SJSA1 (cell line): ENCODE measurements at places on chromosomes 6 and 20. TPM values are rescaled to one million over a fixed set of nuclear protein-coding genes. Genes with fewer than 3 reads are reported as not detected.

DNA sequence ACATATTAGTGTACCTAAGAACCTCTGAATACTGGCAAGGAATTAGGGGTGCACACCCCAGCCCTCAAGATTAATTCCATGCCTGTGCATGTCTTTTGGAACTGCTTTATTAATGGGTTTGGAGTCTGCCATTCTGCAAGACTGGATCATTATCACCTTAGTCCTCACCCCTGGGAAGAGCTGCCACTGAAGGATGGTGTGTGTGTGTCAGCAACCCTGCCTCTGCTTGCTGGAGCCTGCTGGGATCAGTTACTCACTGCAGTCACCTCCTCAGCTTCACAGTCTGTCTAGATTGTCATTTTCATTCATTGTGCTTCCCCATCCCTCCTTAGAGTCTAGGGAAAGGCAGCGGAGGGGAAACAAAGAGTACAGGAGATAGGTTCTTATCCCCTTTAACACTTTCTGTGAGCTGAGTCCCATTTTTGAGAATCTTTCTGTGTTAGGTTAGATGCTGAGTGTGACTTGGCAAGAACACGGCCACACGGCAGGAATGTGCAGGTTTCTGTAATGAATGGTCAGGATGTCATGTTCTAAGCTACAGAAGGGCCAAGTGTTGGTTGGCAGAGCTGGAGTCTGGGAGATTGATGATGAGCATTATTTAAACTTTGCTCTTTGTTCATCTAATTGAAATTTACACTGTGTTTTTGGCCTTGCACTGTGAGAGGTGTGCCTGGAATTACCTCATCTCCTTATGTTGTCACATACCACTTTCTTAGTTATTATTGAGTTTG is 21.1 kb downstream of the GHRH start:
- DNase-seq = no peak
- peaks cover 84% of the 10 kb centered on the region for H3K36me3 ChIP-seq
- H3K27ac ChIP-seq = no peak overlapping the region
- H3K27me3 ChIP-seq = no peaks in the 10 kb centered on the region
- no peak overlapping the region for H3K4me3 ChIP-seq

- no peaks in the 10 kb centered on the region for H3K36me3 ChIP-seq
- peaks cover 3% of the 10 kb centered on the region; the same call in 1 of the 2 replicates for H3K27me3 ChIP-seq
- no peaks in the 10 kb centered on the region for H3K4me1 ChIP-seq
- no peak overlapping the region for H3K27ac ChIP-seq
Observed at GRCh38 chr20:25090492-25091429, 8.8 kb upstream of the VSX1 start.

DNA sequence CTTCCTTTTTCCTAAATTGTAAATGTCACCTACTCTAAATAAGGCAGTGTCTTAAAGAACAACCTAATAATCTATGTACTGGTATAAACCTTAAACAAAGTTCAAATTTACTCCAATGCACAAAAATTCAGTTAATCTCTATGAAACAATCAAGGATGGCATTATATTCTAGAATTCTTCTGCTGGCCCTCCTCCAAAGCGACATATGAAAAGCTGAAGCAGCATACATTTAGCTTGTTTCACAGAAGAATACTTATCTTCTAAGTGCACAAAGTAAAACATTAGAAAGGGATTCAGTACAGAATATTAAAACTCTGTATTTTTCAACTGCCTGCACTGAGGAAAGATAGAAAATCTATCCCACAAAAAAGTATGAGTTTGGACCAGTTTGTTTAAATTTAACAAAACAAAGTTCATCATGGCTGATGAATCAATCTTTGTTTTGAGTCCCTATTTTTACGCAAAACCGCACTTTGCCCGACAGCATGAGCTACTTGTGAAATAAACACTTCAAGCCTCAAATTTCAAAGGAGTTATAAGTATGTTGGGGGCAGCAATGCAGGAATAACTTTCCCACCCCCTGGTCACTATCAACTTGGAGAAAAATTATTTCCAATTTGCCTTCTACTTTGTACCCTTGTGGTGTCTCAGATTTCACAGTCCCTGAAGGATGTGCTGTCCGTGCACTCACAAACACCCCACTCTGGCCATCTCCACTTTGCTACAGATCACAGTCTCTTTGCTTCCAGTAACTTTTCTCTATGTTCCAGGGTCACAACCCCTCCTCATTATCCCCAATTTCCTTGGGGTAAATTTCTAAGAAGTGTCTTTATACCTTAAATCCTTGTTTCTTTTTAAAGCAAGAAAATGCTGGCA is 238.2 kb downstream of the PRKN start:
- no peak for DNase-seq
- H3K4me1 ChIP-seq = no peaks in the 10 kb centered on the region
- H3K4me3 ChIP-seq = no peak overlapping the region
- H3K27ac ChIP-seq = no peak overlapping the region

DNA sequence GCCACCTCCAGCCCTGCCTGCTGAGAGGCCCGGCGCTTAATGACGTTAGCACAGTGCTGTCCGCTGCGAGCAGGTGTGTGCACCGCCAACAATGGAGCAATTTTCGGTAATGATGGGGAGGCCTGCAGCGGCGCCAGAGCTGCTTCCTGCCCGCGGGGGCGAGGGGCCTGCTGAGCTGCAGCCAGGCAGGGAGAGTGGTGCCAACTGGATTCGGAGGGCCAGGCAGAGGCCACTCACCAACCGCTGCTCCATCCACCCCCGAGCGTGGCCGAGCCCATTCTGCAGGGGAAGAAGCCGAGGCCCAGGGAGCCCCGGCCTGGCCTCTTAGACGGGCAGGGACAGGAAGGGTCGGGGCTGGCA is 9.6 kb downstream of the HRH3 start:
- H3K27ac ChIP-seq = no peak overlapping the region
- no peak overlapping the region for H3K4me3 ChIP-seq
- H3K36me3 ChIP-seq = no peaks in the 10 kb centered on the region; the same call in 1 of the 2 replicates
- H3K27me3 ChIP-seq = peaks cover 47% of the 10 kb centered on the region

DNA sequence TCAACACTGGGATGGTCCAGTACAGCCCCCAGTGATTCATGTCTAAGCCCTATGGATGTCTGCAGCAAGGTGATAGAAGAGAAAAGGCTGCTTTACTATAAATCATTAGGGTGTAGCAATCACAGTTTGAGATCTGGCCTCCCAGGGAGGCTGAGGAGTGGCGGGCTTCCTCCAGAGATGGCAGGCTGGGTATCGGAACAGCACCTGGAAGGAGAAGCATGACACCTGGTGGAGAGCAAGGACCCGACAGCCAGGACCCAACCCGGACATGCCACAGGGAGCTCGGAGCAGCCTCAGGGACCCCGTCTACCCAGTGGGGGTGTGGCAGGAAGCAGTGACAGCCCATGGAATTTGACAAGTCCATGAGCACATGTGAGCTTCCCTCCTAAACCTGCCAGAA is 114.8 kb upstream of the CD93 start:
- peaks cover 6% of the 10 kb centered on the region for H3K4me1 ChIP-seq
- no peaks in the 10 kb centered on the region for H3K36me3 ChIP-seq
- H3K27ac ChIP-seq = no peak overlapping the region
- no peaks in the 10 kb centered on the region for H3K27me3 ChIP-seq

DNA sequence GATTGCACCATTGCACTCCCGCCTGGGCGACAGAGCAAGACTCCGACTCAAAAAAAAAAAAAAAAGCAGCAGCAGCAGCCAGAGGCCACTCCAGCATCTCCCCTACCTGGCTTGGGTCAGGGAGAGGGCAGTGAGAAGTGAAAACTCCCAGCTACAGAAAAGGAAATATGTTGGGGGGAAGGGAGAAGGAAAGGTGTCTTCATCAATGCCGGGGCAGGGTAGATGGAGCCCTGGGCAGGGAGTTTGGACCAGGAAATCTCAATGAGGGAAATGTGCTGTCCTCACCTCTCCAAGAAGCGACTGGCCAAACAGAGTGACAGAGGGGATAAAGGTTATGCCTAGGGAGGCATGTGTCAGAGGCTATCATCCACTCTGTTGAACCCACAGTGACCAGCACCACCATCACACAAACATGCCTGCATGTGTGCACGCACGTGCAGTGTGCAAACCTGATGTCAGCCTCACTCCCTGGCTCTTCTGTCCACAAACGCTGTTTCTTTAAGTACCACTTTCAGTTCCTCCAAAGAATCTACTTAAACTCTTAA is 887 bp upstream of the AIF1 start:
- H3K4me3 ChIP-seq = no peak overlapping the region
- H3K36me3 ChIP-seq = no peaks in the 10 kb centered on the region
- no peak overlapping the region for H3K27ac ChIP-seq
- no peaks in the 10 kb centered on the region for H3K27me3 ChIP-seq
- no peak for DNase-seq

- peaks cover 42% of the 10 kb centered on the region for H3K4me1 ChIP-seq
- H3K27me3 ChIP-seq = peaks cover 6% of the 10 kb centered on the region; the same call in 1 of the 2 replicates
- peaks cover 20% of the 10 kb centered on the region for H3K36me3 ChIP-seq
- no peak within 1 kb of the TSS for H3K27ac ChIP-seq
- peak; percentile 49 for DNase-seq
- peak within 1 kb of the TSS; percentile 61 for H3K4me3 ChIP-seq
Observed at GRCh38 chr20:63979557-63980316, at the start of gene SAMD10. Gene SAMD10 (minus strand): TSS chr20:63979642. CDS start chr20:63979467, 175 bp downstream.

- no peak overlapping the region for H3K27ac ChIP-seq
- no peaks in the 10 kb centered on the region for H3K36me3 ChIP-seq
- no peaks in the 10 kb centered on the region for H3K27me3 ChIP-seq
- no peak overlapping the region for H3K4me3 ChIP-seq
- peaks cover 16% of the 10 kb centered on the region for H3K4me1 ChIP-seq
Observed at GRCh38 chr6:3665608-3666007, 85.9 kb downstream of the PXDC1 start.

DNA sequence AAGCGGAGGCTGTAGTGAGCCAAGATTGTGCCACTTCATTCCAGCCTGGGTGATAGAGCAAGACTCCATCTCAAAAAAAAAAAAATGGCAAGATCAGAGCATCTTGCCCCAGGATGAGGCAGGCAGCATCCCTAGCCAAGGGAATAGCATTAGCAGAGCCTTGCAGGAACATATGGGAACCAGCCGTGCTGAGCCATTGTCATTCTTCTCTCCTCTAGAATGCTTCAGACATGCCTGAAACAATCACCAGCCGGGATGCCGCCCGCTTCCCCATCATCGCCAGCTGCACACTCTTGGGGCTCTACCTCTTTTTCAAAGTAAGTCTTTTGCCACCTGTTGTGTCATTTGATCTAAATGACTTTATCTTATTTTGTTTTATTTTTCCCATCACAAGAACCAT is 13.0 kb downstream of the HM13 start:
- H3K4me3 ChIP-seq = no peak overlapping the region
- H3K27me3 ChIP-seq = no peaks in the 10 kb centered on the region
- DNase-seq = no peak

GRCh38 chr20:23249541-23249940 is 101.0 kb upstream of the NXT1 start:
- H3K27me3 ChIP-seq = no peaks in the 10 kb centered on the region
- H3K36me3 ChIP-seq = no peaks in the 10 kb centered on the region
- H3K4me1 ChIP-seq = peaks cover 16% of the 10 kb centered on the region
- H3K4me3 ChIP-seq = no peak overlapping the region
- H3K27ac ChIP-seq = no peak overlapping the region

DNA sequence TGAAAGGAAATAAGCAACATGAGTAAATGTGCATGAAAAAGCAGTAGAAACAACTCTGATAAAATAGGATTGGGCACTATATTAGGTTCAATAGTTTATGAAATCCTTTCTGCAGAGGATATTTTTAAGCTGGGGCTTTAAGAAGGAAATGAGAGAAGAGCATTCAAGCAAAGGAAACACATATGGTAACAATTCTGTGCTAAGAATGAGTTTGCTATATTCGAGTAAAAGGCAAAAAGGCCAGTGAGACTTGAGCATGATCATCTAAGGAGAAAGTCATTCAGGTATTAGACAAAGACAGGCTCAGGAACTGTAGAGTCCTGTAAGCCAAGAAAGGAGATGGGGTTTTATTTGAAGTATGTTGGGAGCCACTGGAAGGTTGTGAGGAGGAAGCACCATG is 387.1 kb upstream of the FLRT3 start:
- no peak overlapping the region for H3K27ac ChIP-seq
- no peak for DNase-seq
- H3K27me3 ChIP-seq = no peaks in the 10 kb centered on the region
- H3K36me3 ChIP-seq = no peaks in the 10 kb centered on the region
- H3K4me3 ChIP-seq = no peak overlapping the region

DNA sequence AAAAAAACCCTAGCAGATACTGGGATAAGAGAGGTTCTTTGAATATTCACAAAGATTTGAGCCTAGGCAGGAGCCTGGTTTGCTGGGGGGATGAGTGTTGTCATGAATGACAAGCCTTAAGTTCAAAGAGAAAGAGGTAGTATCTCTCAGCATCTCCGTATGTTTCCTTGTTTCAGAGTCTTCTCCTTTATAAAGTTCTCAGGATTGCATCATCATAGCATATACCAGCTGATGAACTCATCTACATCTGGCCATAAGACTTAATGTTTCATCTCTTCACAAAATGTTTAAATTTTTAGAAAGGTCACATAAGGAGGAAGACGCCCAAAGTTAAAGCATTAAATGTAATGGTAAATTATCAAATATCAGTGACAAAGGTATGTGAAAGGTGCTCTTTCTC is 17.1 kb downstream of the DEFB114 start:
- H3K36me3 ChIP-seq = no peaks in the 10 kb centered on the region
- H3K4me1 ChIP-seq = no peaks in the 10 kb centered on the region
- no peak overlapping the region for H3K27ac ChIP-seq

MAD2L1BP gene
- 17.9 and 59.4 TPM in 2 replicates for total RNA-seq

UBE2V1 gene
- 45.4 and 51.1 TPM in 2 replicates for total RNA-seq
